Stimulated activated CD4-positive, alpha-beta T cell treated with anti-CD3 and anti-CD28 coated beads, Interleukin-4, amount 100 ng/mL, for 4 hours (primary cell): ENCODE measurements at places on chromosomes 16 and 17.

GRCh38 chr16:69482410-69482991, 58.1 kb downstream of the CYB5B start:
- no peak for DNase-seq

DNA sequence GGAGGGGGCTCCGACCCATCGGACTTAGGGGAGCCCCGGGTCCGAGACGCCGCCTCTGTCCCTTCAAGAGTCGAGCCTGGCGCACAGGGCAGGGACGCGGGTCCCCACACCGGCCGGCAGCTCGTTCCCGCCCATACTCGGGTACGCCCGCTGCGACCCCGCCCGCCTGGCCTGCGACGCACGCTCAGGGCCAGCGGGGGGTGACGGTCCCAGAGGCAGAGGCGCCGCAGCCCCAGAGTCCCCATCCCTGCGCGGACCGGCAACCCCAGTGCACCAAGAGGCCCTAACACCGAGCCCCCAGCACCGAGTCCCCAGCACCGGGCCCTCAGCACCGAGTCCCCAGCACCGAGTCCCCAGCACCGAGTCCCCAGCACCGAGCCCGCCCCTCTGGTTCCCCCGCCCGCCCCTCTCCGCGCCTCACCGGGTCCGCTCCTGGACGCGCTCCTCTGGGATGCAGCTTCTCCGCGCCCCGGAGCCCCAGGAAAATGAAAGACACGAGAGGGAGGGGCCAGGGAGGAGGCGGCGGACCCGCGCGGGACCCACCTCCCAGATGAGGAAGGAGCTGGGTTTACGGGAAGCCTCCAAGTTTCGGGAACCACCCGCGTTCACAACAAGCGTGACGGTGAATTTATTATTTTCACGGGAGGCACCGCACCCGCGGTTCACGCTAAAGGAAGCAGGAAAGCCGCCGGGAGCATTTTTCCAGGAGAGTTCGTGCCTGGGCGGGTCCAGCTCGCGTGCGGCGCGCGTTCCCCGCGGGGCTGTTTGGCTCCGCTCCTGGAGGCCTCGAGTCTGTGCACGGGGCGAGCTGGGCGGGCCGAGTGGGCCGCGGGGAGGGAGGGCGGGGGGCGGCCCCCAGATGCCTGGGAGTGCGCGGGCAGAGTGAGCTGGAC, at the start of gene SECTM1:
SECTM1 (minus strand) TSS at position 488 of the 893 bp plus-strand sequence. CDS start 6,526 bp downstream, outside the sequence.
- DNase-seq, result no peak

DNA sequence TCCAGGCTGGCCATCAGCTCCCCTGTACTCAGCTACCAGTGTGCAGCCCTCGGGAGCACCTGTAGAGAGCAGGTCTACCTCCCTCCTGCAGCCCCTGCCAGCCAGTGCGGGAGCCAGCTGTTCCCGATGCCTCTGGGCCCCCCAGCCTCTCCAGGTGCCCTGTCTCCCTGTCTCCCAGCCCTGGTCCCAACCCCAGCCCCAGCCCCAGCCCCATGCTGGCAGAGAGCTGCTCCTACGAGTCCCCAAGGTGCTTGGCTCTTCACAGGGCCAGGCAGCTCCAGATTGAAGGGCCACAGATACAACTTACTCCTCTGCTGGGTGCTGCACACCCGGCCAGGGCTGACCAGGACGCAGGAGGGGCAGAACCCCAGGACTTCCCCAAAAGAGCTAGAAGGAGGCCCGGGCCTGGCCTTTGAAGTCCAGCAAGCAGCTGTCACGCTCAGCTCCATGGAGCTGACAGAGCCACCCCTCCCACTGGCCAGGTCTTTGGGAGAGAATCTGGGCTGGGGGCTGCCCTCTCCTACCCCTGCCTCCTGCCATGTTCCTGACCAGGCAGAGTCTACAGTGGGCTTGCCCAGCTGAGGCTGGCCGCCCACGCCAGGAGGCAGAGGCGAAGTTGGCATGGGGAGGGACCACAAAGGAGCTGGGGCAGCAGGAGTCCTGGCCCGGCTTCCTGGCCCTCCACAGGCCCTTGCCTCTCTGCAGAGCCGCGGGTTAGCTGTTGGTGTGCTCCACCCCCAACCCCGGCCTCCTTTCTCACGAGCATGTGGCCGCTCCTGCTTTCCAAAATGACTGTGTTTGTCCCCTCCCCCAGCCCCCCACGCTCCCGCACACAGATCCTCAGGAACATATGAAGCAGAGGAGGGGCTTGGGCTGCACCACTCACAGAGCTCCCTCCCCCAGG, 9.5 kb upstream of the ADAM11 start:
- DNase-seq, result no peak

DNA sequence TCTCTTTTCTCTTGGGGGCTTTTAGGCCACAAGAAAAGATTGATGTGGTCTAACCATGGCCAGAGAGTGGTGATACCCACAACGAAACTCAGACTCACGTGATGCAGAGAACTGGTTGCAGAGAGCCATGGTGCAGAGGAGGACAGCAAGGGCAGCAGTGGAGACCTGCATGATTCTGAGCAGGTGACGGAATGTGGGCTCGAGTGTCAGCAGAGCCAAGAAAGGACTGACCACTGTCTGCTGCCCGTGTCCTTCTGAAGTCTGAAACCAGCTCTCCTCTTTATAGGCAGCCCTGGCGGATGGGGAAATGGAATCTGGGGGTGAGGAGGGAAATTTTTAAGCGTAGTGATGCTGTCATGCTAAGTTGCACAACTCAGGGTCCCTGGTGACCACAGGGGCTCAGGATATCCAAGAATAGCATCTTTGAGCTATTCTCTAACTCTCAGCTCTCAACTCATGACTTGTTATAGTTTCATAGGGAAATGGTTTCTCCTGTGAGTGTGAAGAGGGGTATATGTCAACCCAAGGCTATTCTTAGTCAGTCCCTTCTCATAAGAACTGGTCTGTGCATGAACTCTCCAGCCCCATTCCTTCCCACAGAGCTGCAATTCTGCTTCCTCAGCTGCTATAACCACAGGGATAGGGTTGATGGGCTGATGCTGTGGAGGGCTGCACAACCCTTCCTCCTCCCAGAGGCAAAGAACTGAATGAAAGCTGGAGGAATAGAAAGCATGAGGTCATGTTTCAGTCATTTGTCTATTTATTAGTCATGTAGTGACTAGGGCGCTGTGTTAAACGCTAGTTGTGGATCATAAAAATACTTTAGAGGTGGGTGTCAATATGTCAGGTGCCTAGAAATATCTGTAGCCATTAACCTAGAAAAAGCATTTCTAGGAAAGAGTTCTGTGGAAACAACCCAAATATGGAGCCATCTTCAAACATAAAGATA, at the start of gene CCL3:
CCL3 (minus strand) TSS at position 256 of the 949 bp plus-strand sequence; CDS start at position 171, 85 bp downstream.
- no peak for DNase-seq

GRCh38 chr16:12061336-12062055, 85.0 kb downstream of the SNX29 start:
- no peak for DNase-seq

GRCh38 chr16:53018834-53019416, 33.8 kb downstream of the CHD9NB start:
- no peak for DNase-seq

DNA sequence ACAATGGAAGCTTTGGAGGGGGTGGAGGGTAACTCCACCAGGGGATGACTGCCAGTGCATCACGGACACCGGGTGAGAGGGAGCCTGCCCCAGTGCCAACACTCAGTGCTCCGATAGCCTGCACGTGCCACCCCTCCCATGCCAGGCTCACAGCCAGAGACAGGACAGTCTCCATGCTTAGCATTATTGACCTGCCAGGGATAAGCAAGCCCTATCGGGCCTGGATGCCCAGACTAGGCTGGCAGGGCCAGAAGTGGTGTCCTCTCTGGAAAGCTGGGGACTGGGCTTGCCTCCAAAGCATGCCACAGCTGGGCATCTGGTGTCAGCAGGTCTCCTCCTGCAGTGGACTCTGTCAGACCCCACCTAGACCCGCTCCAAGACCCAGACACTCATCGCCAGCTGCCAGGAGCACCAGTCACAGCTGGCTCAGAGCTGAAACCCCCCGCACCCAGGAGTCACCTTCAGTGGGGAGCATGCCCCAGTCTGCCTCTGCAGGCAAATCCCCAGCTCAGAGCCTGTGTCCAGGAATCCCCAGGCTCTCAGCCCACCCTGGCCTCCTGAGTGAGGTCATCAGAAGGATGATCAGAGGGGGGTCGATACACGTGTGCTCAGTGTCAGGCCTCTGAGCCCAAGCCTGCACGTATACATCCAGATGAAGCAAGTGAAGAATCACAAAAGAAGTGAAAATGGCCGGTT, 1.8 kb upstream of the RHBDF1 start:
- DNase-seq, result no peak

DNA sequence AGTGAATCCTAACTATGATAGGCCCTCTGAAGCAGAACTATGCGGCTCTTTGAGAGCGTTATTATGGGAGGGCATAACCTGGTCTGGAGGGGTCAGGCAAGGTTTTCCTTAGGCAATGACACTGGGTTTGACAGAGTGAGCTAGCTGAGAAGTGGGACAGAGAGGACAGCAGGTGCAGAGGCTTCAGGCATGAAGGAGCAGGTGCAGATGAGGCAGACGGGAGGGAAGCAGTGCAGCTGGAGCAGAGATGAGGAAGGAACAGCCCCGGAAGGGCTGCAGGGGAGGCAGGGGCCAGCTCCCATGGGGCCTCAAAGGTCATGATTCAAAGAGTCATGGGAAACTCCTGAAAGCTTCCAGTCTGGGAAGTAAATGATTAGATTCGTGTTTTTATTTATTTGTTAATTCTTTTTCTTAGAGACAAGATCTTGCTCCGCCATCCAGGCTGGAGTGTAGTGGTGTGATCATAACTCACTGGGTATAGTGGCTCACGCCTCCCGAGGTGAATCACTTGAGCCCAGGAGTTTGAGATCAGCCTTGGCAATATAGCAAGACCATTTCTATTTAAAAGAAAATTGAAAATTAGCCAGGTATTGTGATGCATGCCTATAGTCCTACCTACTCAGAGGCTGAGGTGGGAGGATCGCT, 5.4 kb downstream of the MARCHF10 start:
- no peak for DNase-seq

- no peak for DNase-seq
These were observed 7.6 kb downstream of the TBC1D16 start for GRCh38 chr17:80028030-80028429.

DNA sequence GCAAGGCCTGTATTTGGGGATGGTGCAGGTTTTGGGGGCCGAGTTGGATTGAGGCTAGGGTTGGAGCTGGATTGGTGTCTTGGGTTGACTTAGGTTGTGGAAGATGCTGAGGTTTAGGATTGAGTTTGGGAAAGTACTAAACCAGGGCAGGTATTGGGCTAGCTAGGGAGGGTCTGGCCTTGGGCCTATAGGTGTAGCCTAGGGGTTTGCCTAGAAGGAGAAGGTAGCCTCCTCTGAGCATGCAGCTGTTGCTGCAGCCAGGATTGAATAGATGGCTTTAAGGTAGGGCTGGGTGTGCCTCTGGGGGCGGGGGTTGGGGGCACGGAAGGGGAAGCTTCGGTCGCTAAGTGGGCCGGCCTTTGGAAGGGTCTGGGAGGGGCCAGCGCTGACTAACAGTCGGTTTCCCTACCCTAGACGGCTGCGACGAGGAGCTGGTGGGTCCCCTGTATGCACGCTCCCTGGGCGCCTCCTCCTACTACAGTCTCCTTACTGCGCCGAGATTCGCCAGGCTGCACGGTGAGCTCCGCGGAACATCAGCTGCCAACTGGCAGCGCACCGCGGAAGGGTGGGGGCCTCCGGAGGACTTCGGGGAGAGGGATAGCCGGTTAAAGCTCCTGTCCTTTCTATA, 1.2 kb downstream of the CNTNAP1 start:
- no peak for DNase-seq

GRCh38 chr17:43142153-43142552, 17.0 kb upstream of the BRCA1 start:
- no peak for DNase-seq

DNA sequence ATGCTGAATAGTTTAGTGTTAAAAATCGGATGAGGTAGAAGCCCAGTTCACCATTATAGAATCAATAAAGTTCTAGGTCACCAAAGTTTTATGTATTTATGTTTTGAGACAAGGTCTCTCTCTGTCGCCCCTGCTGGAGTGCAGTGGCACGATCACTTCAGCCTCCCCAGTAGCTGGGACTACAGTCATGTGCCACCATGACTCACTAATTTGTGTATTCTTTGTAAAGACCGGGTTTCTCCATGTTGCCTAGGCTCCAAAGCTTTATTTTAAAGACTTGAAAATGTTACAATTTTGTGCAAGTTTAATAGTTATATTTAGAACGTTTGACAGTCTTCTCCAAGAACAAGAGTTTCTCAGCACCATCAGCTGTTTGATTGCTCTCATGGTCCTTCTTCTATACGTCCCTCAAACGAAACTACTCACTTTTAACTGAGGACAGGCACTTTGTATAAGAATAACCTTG, 32.1 kb downstream of the NDE1 start:
- peak; percentile 37 for DNase-seq

DNA sequence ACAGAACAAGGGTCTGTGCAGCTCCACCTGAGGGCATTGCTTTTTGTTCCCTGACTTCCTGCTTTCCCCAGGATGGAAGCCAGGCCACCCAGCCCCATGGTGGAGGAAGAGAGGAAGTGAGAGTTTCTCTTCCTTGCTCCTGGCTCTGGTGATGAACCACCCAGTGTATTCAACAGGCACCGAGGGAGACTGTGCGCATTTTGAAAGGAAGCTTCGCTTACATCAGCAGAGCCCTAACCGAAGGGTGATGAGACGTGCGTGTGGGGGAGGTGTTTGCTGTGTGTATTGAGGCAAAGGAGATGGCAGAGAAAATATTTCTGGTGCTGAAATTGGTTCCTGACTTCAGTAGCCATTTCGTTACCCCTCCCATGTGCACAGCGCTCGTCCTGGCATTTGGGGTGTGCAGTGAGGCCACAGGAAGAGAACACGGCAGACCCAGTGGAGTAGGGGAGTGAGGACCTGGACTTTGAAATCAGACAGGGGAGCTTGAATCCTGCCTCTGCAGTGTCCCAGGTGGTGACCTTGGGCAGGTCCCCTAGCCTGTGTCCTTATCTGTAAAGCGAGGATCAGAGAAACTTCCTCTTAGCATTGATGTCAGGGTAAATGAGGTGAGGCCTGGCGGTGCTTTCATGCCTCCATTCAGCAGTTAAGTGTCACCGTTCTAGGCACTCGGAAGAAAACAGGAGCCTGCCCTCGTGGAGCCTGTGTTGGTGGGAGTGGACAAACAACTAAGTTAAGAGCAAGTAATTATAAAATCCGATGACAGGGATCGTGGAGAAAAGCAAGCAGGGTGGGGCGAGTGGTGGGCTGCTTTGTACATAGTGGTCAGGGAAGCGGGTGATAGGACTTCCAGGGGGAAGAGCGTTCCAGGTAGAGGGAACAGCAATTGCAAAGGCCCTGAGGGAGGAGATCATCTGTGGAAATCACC, 7.4 kb downstream of the CMIP start:
- DNase-seq, result no peak

- no peak for DNase-seq
These were observed 12.2 kb downstream of the ORC6 start for GRCh38 chr16:46701615-46702014.

GRCh38 chr16:25922438-25922837, 230.7 kb downstream of the HS3ST4 start:
- DNase-seq, result no peak

GRCh38 chr16:1781254-1781653, 1.1 kb downstream of the SPSB3 start:
- no peak for DNase-seq

- no peak for DNase-seq
These were observed 65.1 kb downstream of the TMC6 start for GRCh38 chr17:78063489-78063888.

DNA sequence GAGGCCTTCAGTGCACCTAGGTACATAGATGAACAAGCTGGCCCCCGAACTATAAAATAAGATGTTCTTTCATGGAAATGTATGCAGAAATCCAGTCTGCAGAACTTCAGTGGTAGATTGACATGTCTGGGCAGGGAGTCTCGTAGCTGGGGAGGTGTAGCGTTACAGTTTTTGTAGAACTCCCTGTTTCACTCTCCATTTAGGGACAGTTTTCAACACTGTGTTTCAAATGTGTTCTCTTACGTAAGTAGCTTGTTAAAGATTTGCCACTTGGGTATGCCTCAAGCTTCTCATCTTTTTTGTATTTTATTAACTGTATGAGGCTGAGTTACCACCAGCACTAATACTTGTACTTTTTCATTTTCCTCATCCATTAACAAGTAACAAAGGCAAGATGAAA, 46.6 kb downstream of the PLD6 start:
- no peak for DNase-seq
